ENCODE measurements at places on chromosomes 7 and 10.

GRCh38 chr10:60230892-60231291, 158.8 kb downstream of the ANK3 start:
- DNase-seq = no peak

DNA sequence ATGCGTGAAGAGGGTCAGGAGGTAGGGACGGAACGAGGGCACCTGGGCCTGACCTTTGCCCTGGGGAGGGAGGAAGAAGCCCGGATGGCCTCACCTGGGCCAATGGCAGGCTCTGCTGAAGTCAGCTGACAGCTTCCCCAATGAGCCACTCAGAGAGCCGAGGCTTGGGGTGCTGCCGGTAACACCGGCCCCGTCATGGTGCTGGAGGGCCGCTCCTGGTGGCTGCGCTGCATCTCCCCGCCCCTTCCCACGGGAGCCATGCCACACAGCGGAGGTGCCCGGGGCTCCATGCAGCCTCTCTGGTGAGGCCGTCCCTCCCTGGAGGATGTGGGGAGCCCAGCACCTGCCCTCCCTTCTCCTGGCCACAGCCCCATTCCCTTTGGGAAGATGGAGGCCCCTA, 17.6 kb upstream of the MICALL2 start:
- DNase-seq = no peak

DNA sequence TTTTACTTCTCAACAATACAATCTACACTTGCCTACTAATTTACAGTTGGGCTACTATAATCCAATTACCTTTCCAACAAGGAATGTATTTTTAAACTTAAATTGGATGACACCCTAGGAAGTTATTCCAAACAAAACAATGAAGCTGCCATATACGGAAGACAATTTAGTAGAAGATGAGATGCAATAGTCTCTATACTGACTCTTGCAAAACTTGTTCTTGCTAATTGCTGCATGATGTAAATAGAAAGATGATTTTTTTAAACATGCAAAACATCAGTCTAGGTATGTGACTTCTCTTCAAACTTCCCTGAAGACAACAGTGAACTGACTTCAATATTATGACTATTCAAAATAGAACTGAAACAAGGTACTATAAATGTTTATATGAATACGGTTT, 17.6 kb downstream of the NT5C3A start:
- DNase-seq = no peak

DNA sequence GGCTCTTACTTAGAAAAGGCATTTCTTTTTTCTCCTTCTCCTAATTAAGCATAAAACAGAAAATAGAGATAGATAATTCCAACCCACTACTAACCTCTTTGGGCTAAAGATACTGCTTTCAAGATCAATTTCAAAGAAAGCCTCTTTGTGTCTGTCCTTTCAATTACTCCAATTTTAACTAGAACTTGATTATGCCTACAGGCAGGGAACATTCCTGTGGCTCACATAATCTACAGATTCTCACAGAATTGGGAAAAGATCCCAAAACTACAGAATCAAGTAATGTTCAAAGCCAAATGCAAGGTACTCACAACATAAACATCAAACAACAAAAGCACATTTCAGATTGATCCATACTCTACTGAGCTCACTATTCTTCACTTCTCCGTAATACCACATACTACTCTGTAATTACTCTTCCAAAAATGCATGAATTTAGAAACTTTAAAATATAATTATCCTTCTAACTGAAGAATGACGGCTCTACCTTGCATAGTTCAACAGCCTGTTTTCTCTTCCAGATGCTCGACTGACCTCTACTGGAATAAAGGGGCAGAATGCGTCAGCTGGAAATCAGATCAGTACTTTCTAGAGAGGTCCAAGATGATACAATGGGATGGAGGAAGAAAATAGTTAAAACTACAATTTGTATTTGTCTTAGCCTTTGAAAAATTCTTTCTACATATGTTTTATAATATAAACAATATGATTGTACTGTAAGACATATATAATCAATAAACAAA, 3.9 kb downstream of the MTERF1 start:
- no peak for DNase-seq

- DNase-seq = no peak
These were observed 72.1 kb downstream of the GNAI1 start for GRCh38 chr7:80206763-80207162.

GRCh38 chr10:22593636-22594198, 120.7 kb downstream of the PIP4K2A start:
- DNase-seq = no peak

- DNase-seq = no peak
These were observed 12.3 kb downstream of the AUTS2 start for GRCh38 chr7:69610374-69611084.

GRCh38 chr7:117630501-117630900, 150.7 kb downstream of the CFTR start:
- DNase-seq = no peak

DNA sequence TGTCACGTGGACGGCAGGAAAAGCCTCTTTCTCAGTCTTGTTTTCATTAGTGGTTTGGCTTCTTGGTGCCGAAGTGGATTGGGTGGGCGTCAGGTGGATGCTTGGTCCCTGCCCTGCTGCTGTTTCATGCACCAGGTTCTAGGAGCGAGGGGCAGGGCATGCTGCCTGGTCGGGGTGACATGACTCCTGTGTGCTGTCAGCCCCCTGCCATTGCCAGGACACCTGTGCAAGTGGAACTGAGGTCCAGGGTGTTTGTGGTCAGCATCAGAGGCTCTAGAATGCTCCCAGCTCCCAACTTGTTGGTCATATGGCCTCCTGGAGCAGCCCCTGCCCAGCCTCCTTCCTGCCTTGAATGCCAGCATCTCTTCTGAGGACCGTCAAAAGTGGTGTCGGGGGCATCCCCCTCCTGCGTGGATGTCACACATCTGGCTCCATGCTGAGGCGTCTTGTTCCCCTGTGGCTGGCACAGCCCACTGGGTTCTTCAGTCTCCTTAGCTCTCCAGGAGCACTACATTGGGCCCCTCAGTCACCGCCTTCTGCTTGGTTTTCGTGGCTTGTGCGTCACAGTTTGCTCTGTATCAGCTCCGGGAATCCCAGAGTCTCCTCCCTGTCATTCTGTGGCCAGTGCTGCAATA, 24.8 kb downstream of the ADCY1 start:
- DNase-seq = no peak

GRCh38 chr7:107564553-107565298, 955 bp downstream of the DUS4L start:
- DNase-seq = no peak

DNA sequence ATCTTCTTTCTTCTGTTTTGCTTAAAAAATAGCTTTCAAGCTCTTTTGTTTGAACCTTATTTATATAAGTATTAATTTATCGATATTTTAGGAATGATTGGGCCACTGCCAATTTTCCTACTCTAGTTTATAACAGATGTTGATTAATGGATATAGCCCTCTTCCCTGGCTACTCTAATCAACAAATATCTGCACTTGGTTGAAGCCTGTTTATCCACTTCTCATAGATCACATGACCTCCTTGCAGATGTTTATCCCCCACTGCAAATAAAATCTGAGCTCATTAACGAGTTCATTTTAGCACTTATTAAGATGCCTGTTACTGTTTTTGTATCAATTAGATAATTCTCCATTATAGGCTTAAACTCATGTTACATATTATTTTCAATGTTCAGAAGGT, 715.3 kb downstream of the CNTNAP2 start:
- DNase-seq = no peak

DNA sequence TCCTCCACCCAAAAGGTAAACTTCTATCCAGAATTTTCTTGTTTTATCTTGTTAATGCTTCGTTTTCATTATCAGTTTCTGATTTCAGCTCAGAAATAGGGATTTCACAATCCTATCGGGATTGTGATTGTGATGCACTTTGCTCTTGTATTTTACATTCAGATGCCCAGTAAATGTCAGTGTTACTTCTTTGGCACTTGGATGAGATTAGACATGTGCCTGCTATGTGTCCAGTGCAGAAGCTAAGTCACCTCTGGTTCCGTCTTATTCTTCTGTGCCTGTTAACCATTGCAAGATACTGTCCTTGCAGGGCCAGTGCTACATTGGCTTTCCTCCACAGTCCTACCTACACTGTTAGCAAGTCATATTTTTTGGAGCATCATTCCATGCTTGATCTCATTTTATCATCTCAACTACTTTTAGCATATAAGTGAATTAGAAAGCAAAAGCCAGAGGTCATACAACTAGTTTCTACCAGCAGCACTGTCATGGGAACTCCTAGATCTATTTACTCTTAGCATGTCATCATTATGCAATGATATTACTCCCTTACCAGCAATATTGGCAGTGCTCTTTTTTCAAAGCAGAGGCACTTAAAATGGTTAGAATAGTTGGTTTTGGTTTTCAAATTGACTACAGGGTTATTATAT, 26.7 kb downstream of the ZNF277 start:
- no peak for DNase-seq

- no peak for DNase-seq
These were observed 59.0 kb downstream of the PRR15 start for GRCh38 chr7:29622335-29623265.

- DNase-seq = no peak
These were observed 49.9 kb downstream of the PITRM1 start for GRCh38 chr10:3122486-3123205.

DNA sequence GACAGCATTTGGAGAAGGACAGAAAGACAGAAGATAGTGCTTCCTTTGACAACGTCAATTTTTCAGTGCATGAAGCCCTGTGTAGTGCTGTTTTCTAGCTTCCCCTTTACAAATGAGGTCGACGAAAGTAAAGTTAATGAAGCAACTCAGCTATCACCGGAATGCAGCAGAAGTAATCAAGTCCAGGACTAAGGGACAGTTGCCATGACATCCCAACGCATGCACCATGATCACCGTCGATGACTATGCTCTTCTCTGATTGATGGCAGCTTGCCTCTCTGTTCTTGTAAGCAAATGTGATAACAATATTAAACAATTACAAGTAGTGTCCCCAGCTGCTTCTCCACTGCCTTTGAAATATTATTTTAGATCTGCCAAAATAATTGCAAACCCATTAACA, 205.8 kb downstream of the FRMD4A start:
- DNase-seq = no peak

DNA sequence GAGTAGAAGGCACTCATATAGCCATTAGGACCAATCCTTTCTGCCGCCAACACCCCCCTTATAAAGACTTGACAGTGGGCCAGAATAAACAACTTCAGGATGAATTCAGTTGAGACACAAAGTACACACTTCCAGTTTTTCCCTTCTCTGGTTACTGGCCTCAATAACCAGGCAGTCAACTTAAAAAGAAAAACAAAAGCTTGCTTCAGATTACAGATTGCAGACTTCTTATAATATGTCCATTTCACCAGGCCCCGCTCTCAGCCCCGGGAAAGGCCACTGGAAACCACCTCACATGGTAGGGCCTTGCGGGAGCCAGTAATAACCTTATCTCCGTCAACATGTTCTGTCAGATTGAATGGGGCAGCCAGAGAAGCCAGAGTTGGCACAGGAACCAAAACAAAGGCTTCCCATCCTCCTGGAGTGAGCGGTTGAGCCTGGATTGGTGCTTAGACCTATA, 108.8 kb downstream of the EGFR start:
- DNase-seq = no peak

DNA sequence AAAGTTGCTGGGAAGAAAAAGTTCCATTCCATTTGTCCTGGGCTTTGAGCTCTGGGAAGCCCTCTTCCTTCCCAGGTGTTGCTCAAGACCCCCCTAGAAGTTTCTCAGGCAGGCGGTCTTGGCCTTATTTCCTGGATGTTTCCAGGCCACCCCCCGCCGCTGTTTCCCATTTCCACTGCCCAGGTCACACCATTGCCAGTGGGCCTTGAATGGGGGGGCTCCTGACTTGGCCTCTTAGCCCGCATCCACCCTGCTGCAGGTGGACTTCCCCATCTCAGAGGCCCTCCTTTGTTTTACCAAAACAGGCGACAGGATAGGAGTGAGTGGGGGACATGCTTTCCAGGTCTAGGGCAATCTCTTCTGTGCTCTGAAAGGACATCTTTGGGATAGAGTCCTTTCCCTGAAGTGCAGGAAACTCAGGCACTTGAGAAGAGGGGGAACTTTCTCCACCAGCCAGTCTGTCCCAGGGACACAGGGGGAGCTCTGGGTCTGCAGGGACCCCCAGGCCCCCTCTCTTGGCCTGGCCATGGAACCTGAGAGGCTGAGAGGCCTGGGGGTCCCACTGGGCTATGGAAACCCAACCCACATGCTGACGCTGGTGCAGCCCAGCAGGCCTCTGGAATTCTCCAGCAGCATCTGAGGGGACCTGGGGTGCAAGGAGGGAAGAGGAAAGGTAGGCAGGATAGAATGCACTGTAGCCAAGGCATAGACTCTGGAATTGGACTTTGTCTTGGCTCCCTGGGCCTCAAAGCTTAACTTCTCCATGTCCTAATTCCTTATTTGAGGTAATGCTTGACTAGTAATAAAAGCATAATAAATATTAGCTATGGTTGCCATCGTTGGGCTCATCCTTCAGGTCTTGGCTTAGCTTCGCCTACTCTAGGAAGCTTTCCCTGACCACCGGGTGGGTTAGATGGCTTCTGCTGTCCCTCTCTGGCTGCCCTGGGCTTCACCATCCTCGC, 17.6 kb downstream of the NEURL1 start:
- DNase-seq = no peak

DNA sequence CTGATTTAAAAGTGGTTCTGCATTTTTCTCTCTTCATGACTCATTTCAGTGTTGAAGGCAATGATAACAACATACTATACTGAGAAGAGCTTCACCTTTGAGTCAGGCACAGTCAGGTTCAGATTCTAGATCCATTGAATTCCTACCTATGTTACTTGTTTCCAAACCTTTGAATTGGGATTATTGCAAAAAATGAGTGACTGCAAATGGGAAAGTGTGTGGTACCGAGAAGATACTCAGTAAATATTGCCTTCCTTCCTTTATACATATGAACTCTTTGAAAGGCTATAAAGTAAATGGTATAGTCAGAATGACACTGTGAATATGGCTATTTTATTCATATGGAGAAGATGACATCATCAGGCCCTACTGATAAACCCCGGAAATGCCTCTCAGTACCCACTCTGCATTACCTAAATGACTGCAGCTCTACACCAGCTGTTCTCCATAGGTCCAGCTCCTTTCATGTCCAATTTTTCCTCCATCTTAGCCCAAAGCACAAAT, 66.7 kb upstream of the FGL2 start:
- DNase-seq = no peak

GRCh38 chr10:126684171-126684745, 13.8 kb upstream of the C10orf90 start:
- no peak for DNase-seq
